Prostate gland (tissue), 2 donors: ENCODE measurements at places on chromosomes 3 and 15.

- no peaks in the 10 kb centered on the region for H3K36me3 ChIP-seq
- H3K27ac ChIP-seq = peak overlapping the region; percentile 42
- no peak for DNase-seq
Measured at GRCh38 chr3:123344175-123344906, 104.5 kb downstream of the ADCY5 start.

- no peak for DNase-seq
- H3K27me3 ChIP-seq = no peaks in the 10 kb centered on the region
- no peak overlapping the region for H3K27ac ChIP-seq
- H3K4me3 ChIP-seq = no peak overlapping the region
- no peaks in the 10 kb centered on the region for H3K36me3 ChIP-seq
- H3K4me1 ChIP-seq = no peaks in the 10 kb centered on the region
Measured at GRCh38 chr3:125128861-125129501, 73.2 kb upstream of the HEG1 start.

- no peak overlapping the region for H3K4me3 ChIP-seq
- H3K27ac ChIP-seq = no peak overlapping the region
- H3K27me3 ChIP-seq = no peaks in the 10 kb centered on the region
- no peaks in the 10 kb centered on the region for H3K4me1 ChIP-seq
Measured at GRCh38 chr3:76495216-76495615, 544.7 kb upstream of the ROBO2 start.

DNA sequence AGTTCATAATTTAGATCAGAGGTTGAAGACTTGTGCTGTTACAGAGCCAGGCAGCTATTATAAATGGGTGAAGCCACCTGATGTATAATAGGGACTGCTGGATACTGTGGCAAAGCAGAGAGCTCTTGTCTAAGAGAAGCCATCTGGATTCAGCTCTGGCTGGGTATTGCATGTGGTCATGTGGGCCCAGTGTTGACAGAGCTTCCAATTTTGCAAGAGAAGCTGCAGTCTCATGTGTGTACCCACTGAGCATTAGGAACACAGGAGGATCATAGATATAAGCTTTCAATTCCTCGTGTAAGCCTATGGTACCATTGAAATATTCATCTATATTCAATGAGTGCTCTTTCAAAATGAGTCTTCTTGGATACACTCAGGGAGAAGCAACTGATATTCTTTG, 303.9 kb upstream of the SLCO3A1 start:
- no peak overlapping the region for H3K27ac ChIP-seq
- H3K4me3 ChIP-seq = no peak overlapping the region
- no peak for DNase-seq
- no peaks in the 10 kb centered on the region for H3K36me3 ChIP-seq
- no peaks in the 10 kb centered on the region for H3K4me1 ChIP-seq
- no peaks in the 10 kb centered on the region for H3K27me3 ChIP-seq

- H3K4me1 ChIP-seq = no peaks in the 10 kb centered on the region
- H3K27me3 ChIP-seq = no peaks in the 10 kb centered on the region
- DNase-seq = no peak
- H3K4me3 ChIP-seq = no peak overlapping the region
Measured at GRCh38 chr3:73706771-73707170, 82.0 kb upstream of the PDZRN3 start.

- no peaks in the 10 kb centered on the region for H3K27me3 ChIP-seq
- no peaks in the 10 kb centered on the region for H3K36me3 ChIP-seq
- no peak overlapping the region for H3K27ac ChIP-seq
- no peaks in the 10 kb centered on the region for H3K4me1 ChIP-seq
- H3K4me3 ChIP-seq = no peak overlapping the region
Measured at GRCh38 chr3:101131767-101132166, 138.5 kb upstream of the ABI3BP start.

GRCh38 chr3:18556001-18556408, 130.9 kb upstream of the SATB1 start:
- no peak overlapping the region for H3K27ac ChIP-seq
- no peaks in the 10 kb centered on the region for H3K36me3 ChIP-seq
- no peaks in the 10 kb centered on the region for H3K4me1 ChIP-seq
- H3K27me3 ChIP-seq = no peaks in the 10 kb centered on the region
- no peak overlapping the region for H3K4me3 ChIP-seq
- no peak for DNase-seq

GRCh38 chr3:53815067-53815466, 31.2 kb downstream of the CHDH start:
- DNase-seq = no peak
- no peaks in the 10 kb centered on the region for H3K4me1 ChIP-seq
- H3K27ac ChIP-seq = no peak overlapping the region
- H3K27me3 ChIP-seq = no peaks in the 10 kb centered on the region
- no peaks in the 10 kb centered on the region for H3K36me3 ChIP-seq

DNA sequence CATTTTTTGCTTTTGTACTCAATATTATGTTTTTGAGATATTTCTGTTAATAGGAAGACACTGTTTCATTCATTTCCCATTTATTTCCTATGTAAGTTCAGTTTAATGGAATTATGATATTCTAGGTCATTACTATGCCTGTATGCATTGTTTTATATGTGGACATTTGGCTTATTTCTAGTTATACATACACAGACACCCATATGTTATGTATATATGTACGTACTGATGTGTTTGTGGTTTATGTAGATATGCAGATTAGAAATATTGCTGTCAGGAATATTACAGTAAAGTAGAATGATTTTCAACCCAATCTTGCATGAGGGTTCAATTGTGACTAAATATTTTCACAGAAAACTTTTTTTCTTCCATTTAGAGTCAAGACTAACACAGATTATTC, 190.5 kb downstream of the KCNH8 start:
- no peak for DNase-seq
- no peaks in the 10 kb centered on the region for H3K4me1 ChIP-seq
- no peaks in the 10 kb centered on the region for H3K36me3 ChIP-seq
- no peaks in the 10 kb centered on the region for H3K27me3 ChIP-seq
- no peak overlapping the region for H3K4me3 ChIP-seq
- H3K27ac ChIP-seq = no peak overlapping the region

- no peaks in the 10 kb centered on the region for H3K36me3 ChIP-seq
- DNase-seq = no peak
- no peak overlapping the region for H3K27ac ChIP-seq
- peaks cover 6% of the 10 kb centered on the region for H3K4me1 ChIP-seq
Measured at GRCh38 chr15:68330416-68330815, 52.9 kb downstream of the FEM1B start.

GRCh38 chr3:172448661-172449465, 607 bp upstream of the GHSR start:
- H3K4me3 ChIP-seq = no peak overlapping the region
- H3K27me3 ChIP-seq = peaks cover 15% of the 10 kb centered on the region
- DNase-seq = no peak
- H3K27ac ChIP-seq = no peak overlapping the region
- no peaks in the 10 kb centered on the region for H3K36me3 ChIP-seq

- no peak for DNase-seq
- H3K27me3 ChIP-seq = no peaks in the 10 kb centered on the region
- no peaks in the 10 kb centered on the region for H3K4me1 ChIP-seq
- H3K27ac ChIP-seq = no peak overlapping the region
- no peak overlapping the region for H3K4me3 ChIP-seq
Measured at GRCh38 chr3:31858439-31858838, 122.6 kb downstream of the OSBPL10 start.

DNA sequence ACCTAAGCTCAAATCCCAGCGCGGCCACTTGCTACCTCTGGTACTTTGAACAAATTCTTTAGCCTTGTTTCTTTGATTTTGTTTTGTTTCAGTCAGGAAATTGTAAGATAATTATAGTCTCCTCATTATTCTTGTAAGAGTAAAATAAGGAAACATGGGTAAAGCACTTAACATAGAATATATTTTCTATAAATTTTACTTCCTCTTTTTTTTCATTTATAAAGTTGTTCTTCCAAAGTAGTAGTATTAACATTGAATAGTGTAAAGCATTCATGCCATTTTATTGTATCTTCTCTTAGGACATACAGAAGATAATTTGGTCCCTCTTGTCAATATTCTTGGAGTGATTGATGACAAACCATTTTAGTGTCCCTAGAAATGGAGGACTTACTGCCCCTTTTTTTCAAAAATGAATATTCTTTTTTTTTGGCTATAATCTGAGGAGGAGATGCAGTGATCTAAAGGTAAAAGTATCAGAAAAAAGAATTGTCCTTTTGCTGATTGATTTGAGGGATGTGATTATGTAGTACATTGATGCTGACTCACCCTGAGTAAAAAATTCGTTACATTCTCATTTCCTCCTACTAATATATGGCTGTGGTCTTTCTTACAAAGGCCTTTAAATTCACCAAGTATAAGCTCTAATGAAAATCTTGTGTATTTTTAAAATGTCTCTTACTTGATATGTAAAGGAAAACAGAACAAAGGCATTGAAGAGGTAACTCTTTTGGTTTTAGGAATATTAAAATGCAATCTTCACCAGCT, 51.0 kb downstream of the ALCAM start:
- no peaks in the 10 kb centered on the region for H3K36me3 ChIP-seq
- DNase-seq = no peak
- no peaks in the 10 kb centered on the region for H3K4me1 ChIP-seq
- H3K4me3 ChIP-seq = no peak overlapping the region

DNA sequence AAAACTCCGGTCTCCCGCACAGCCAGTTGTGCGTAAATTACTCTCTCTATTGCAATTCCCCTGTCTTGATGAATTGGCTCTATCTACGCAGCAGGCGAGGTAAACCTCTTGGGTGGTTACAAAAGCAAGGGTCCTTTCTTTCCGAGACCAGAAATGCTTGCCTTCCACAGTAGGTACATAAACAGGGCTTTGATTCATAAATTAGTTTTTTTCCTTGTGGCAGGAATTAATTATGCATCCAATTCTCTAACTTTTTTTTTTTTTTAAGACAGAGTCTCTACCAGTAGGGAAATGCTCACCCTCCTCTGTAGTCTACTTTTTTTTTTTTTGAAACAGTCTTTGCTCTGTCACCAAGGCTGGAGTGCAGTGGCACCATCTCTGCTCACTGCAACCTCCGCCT, 16.3 kb downstream of the CD80 start:
- no peaks in the 10 kb centered on the region for H3K4me1 ChIP-seq
- no peaks in the 10 kb centered on the region for H3K27me3 ChIP-seq
- H3K27ac ChIP-seq = no peak overlapping the region
- no peak overlapping the region for H3K4me3 ChIP-seq
- no peak for DNase-seq

DNA sequence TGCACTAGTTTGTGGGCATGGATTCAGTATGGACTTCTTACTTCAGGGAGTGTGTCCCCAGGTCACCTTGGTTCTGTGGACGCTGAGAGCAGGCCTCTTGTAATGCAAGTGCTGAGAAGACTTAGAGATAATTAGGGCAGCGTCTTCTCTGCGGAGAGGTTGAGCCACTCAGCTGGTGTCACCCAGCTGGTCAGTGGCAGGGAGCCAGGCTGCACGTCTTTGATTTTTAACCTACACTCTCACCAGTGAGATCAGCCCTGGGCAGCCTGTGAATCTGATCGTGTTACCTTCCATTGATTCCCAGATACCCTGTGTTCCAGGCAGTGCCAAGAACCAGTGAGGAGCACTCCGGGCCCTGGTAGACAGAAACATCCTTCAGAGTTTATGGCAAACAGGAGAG, 92.6 kb downstream of the SLCO3A1 start:
- no peaks in the 10 kb centered on the region for H3K27me3 ChIP-seq
- DNase-seq = no peak
- no peak overlapping the region for H3K4me3 ChIP-seq

- DNase-seq = no peak
- H3K27me3 ChIP-seq = no peaks in the 10 kb centered on the region
- H3K4me3 ChIP-seq = no peak overlapping the region
- H3K36me3 ChIP-seq = no peaks in the 10 kb centered on the region
Measured at GRCh38 chr15:41996921-41997592, 23.8 kb downstream of the PLA2G4E start.

DNA sequence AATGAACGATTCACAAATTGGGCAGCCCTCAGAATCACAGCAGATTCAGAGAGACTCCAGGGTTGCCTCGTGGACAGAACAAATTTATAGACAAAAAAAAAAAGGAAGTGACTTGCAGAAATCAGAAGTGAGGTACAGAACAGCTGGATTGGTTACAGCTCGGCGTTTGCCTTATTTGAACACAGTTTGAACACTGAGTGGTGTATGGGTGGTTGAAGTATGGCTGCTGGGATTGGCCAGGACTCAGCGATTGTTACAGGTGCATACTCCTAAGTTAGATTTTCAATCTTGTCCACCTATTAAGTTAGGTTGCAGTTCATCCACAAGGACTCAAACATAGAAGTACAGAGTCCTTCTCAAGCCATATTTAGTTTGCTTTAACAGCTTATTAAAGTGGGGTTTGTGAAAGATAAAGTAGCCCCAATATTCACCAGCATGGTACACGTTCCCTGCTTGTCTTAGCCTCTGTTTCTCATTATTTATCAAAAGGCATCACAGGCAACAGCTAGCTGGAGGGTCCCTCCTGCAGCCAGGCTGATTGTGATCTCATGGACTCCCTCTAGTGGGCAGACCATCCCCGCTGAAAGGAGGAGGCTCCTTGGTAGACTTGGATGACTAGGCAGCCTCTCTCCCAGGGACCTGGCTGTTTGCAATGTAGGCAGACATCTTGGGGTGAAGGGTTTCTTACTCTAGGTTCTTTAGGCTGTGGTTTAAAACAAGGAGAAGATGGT, 17.6 kb upstream of the ALDH1L1 start:
- no peaks in the 10 kb centered on the region for H3K27me3 ChIP-seq
- no peak overlapping the region for H3K4me3 ChIP-seq
- peak; percentile 68 for DNase-seq
- no peaks in the 10 kb centered on the region for H3K36me3 ChIP-seq

- H3K4me1 ChIP-seq = no peaks in the 10 kb centered on the region
- no peak overlapping the region for H3K27ac ChIP-seq
- H3K36me3 ChIP-seq = no peaks in the 10 kb centered on the region
- no peak for DNase-seq
- no peak overlapping the region for H3K4me3 ChIP-seq
Measured at GRCh38 chr3:67037615-67038014, 39.5 kb downstream of the KBTBD8 start.
